Mesothelial cell of epicardium (in vitro differentiated cells): ENCODE measurements at places on chromosomes 13 and 19. TPM values are rescaled to one million over a fixed set of nuclear protein-coding genes. Genes with fewer than 3 reads are reported as not detected.

- H3K27me3 ChIP-seq = peaks cover 54% of the 10 kb centered on the region
- H3K36me3 ChIP-seq = no peaks in the 10 kb centered on the region
- H3K4me3 ChIP-seq = no peak overlapping the region
- H3K27ac ChIP-seq = no peak overlapping the region
- H3K4me1 ChIP-seq = no peaks in the 10 kb centered on the region
Observed at GRCh38 chr19:45591004-45591637, 6.5 kb upstream of the OPA3 start.

- no peak overlapping the region for H3K27ac ChIP-seq
- peaks cover 24% of the 10 kb centered on the region for H3K27me3 ChIP-seq
- no peak overlapping the region for H3K4me3 ChIP-seq
- no peaks in the 10 kb centered on the region for H3K36me3 ChIP-seq
- no peak for DNase-seq
Observed at GRCh38 chr19:28456252-28456651, 756.7 kb downstream of the UQCRFS1 start.

GRCh38 chr13:100767192-100767591 lies 92.6 kb upstream of the TMTC4 start:
- peaks cover 2% of the 10 kb centered on the region for H3K36me3 ChIP-seq
- peaks cover 7% of the 10 kb centered on the region for H3K4me1 ChIP-seq
- H3K27me3 ChIP-seq = no peaks in the 10 kb centered on the region
- no peak for DNase-seq

The KCNK6 gene
- total RNA-seq = 2.8 to 2.9 TPM (median 2.9 TPM) in 3 replicates

- H3K4me3 ChIP-seq = no peak overlapping the region
- no peaks in the 10 kb centered on the region for H3K4me1 ChIP-seq
- H3K27ac ChIP-seq = no peak overlapping the region
- peaks cover 4% of the 10 kb centered on the region for H3K36me3 ChIP-seq
- no peak for DNase-seq
Observed at GRCh38 chr13:100859861-100860260, 185.3 kb upstream of the TMTC4 start.

- peak; percentile 29 for DNase-seq
- H3K27ac ChIP-seq = no peak overlapping the region
- H3K27me3 ChIP-seq = no peaks in the 10 kb centered on the region
- H3K4me1 ChIP-seq = no peaks in the 10 kb centered on the region
- H3K36me3 ChIP-seq = no peaks in the 10 kb centered on the region
- H3K4me3 ChIP-seq = no peak overlapping the region
Observed at GRCh38 chr13:113669231-113669754, 2.3 kb downstream of the GRK1 start.

GRCh38 chr19:31825134-31826094 lies 476.2 kb upstream of the TSHZ3 start:
- no peak overlapping the region for H3K4me3 ChIP-seq
- H3K27me3 ChIP-seq = no peaks in the 10 kb centered on the region
- peaks cover 33% of the 10 kb centered on the region for H3K4me1 ChIP-seq
- DNase-seq = no peak

DNA sequence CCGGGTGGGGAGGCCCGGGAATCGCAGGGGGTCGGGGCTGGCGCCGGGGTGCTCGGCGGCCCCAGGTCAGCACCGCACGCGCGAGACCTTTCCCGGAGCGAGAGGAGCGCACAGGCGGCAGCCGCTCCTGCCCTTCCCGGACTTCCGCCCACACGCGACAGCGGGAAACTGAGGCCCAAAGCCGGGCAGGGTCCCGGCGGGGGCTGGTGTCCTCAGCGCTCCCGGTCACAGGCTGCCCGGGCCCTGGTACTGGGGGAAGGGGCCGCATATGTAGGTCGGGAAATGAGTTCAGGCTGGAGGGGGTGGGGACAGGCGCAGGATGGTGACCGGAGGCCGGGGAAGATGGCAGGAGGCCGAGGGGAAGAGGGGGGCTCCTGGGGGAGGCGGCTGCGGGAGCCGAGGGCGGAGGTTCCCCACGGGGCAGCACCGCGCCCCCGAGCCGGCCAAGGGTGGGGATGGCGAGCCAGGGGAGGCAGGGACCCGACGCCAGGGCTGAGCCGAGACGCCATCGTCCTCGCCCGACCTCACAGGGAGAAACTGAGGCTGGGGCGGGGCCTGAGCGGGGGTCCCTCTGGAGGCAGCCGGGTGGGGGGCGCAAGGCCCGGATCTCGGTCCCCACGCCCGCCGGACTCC lies 662 bp downstream of the CBARP start:
- H3K4me3 ChIP-seq = peak overlapping the region; percentile 58
- H3K36me3 ChIP-seq = no peaks in the 10 kb centered on the region
- no peak overlapping the region for H3K27ac ChIP-seq

GRCh38 chr19:36401475-36401874 lies 17.0 kb downstream of the ZFP82 start:
- no peak for DNase-seq
- peaks cover 71% of the 10 kb centered on the region for H3K36me3 ChIP-seq
- no peak overlapping the region for H3K27ac ChIP-seq
- H3K4me1 ChIP-seq = no peaks in the 10 kb centered on the region

The SIX5 gene
- total RNA-seq = 44.3 to 50.3 TPM (median 47.3 TPM) in 3 replicates

DNA sequence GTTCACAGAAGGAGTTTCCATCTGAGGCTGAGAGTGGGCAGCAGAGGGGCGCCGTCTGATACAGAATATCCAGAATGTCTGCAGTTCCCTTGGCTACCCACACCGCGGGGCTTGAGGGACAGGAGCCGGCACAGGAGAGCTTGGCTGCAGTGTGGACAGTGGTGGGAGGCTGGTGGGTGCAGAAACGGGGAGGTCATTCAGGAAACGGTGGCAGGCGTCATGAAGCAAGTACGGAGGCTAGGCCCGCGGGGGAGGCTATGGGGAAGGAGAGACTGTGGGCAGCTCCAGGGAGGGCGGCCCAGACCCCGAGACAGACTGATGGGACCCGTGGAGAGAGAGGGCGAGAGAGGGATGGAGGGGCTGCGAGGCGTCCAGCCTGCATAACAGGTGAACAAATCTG lies 55.2 kb upstream of the UQCRFS1 start:
- peaks cover 52% of the 10 kb centered on the region for H3K27me3 ChIP-seq
- H3K36me3 ChIP-seq = no peaks in the 10 kb centered on the region
- no peak for DNase-seq
- no peak overlapping the region for H3K4me3 ChIP-seq

DNA sequence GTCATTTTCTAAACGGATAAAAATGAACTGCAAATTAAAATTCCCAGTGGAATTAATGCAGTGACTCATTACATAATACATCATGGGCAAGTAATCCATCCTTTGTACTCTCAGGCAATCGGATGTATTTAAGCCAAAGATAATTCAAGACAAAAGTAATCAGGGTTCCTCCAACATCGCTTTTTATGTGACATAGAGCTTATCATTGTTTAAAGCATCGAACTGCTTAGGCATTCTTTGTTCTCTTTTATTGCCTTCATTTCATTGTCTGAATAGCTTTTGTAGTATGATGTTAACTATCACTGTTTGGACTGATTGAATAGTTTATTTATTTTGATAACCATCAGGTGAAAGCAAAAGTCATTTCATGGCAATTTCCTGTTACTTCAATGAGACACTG lies 209.4 kb downstream of the ITGBL1 start:
- H3K36me3 ChIP-seq = no peaks in the 10 kb centered on the region
- H3K4me1 ChIP-seq = no peaks in the 10 kb centered on the region
- H3K27me3 ChIP-seq = no peaks in the 10 kb centered on the region

The VSTM2B gene
- total RNA-seq = not detected in 3 replicates

DNA sequence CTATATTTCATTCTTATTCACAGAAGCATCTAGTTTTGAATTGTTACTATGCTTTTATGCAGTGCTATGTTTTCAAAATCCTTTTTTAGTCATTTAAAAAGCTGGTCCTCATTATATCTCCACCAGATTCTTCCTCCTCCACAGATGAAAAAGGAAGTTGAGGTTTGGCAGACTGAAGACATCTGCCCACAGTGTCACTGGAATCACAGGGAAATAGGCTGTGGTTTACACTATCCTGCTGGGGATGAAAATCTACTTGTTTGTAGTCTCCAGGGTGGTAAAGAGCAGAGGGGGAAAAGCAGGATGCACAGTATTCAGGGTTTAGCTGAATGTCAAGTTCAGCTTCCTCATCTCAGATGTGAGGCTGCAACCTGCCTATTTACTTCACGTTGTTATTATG lies 351.2 kb downstream of the DNAJC15 start:
- no peak overlapping the region for H3K4me3 ChIP-seq
- no peaks in the 10 kb centered on the region for H3K27me3 ChIP-seq
- peaks cover 11% of the 10 kb centered on the region for H3K4me1 ChIP-seq

- H3K27me3 ChIP-seq = no peaks in the 10 kb centered on the region
- no peak overlapping the region for H3K27ac ChIP-seq
Observed at GRCh38 chr19:32909257-32909656, 39.7 kb upstream of the SLC7A9 start.

DNA sequence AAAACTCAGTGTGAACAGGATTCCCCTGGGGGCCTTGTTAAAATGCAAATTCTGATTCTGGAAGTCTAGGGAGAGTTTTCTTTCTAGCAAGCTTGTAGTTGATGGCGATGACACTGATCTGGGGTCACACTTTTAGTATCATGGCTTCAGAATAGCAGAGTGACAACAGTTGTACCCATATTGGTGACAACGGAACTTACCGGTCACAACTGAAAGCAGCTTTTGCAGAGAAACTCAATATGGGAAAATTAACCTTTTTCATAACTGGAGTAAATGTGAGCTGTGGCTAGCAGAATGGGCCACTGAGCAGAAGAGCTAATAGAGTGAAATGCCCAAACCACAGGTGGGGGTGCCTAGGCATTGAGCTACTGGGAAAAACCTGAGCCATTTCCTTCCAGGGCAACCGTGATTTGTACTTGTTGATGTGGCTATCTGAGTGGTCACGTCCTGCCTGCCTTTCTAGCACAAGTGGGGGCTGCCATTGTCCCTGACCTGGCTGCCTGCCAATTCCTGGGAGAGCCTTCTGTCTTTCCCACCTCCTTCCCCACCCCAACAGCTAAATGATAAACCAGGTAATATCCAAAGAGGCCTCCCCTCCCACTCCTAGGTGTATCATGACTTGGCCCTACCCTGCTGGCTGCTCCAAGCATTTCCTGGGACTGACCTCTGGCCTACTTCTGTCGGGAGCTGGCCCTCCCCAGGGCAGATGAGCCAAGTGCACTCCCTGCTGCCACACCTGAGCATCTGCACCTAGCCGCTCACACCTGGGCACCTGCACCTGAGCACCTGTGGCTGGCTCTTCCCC lies 1.7 kb upstream of the SLC10A2 start:
- no peak overlapping the region for H3K4me3 ChIP-seq
- no peak overlapping the region for H3K27ac ChIP-seq

DNA sequence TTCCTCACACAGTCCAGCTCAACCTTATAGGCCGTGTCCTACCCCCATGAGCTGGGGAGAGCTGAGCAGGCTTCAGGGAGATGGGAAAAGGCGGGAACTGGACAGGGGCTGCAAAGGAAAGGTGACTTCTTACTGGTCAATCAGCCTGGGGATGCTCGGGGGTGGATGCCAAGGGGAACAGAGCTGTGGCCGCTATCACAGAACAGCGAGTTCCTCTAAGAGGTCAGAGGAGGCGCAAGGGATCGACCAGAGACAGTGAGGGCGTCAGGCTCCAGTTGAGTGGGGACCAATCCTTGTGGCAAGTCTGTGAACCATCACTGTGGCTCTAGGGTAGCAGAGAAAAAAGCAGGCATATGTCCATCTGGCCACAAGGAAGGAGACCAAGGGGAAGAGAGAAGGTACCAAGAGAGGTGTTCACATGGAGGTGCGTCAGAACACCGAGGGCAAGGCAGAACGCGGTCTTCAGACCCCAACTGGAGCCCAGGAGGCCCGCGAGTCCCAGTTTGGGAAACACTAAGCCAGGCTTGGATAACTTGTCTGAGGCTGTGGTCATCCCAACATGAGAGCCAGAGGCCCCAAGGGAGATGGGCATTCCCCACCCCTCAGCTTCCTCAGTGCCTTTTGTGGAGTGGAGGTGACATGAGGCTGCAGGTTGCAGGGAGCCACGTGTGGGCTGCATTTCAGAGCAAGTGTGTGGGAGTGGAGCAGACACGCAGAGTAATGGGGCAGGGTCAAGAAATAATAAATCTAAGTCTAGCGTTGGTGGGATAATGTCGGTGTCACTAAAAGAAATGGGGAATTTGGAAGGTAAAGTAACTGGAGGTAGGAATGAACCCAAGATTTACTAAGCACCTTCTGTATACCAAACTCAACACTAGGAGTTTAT lies 3.9 kb downstream of the F10 start:
- H3K27me3 ChIP-seq = peaks cover 12% of the 10 kb centered on the region
- no peak overlapping the region for H3K4me3 ChIP-seq
- H3K27ac ChIP-seq = no peak overlapping the region
